Activated T-helper 9 cell treated with anti-CD3 and anti-CD28 coated beads, Interleukin-2, amount 50 U/mL, for 16 hours (primary cell): ENCODE measurements at places on chromosomes 7 and 10.

DNA sequence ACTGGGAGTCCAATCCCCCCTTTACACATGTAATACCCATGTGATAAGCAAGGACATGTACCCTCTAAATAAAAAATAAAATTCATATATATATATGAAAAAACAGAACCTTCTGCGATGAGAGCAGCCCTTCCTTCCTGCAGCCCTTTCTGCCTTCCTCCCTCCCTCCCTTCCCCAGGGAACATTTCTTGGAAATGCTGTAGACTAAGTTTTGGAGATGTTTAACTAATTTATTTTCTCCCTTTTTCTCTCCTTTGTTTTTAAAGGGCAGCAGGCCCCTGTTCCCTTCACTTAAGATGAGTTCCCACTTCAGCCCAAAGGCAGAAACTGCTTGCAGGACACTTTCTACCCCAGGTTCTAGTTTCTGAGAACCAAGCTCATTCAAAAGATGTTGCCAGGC lies 179.2 kb downstream of the FRMD4A start:
- DNase-seq, result no peak

DNA sequence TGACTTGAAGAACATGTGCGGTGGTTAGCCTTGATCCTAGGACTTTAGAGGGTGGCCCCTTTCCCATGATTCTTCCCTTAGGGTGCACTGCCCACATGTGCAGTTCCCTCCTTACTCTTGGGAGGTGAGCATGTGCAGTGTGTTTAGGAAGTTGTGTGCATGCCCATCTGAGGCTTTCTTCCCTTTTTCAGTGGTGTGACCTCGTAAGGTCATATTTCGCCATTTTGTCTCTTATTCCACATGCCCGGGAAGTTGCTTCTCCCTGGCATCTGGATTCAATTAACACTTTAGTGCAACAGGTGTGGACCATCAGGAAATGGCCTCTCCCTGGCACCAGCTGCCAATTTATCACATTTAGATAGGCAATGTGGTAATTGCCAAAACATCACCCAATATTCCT lies 380.6 kb upstream of the VSTM2A start:
- DNase-seq, result no peak

GRCh38 chr10:108765794-108766193 lies 1157.5 kb downstream of the XPNPEP1 start:
- no peak for DNase-seq

- no peak for DNase-seq
Measured at GRCh38 chr7:12567015-12567414, 3.5 kb upstream of the SCIN start.

DNA sequence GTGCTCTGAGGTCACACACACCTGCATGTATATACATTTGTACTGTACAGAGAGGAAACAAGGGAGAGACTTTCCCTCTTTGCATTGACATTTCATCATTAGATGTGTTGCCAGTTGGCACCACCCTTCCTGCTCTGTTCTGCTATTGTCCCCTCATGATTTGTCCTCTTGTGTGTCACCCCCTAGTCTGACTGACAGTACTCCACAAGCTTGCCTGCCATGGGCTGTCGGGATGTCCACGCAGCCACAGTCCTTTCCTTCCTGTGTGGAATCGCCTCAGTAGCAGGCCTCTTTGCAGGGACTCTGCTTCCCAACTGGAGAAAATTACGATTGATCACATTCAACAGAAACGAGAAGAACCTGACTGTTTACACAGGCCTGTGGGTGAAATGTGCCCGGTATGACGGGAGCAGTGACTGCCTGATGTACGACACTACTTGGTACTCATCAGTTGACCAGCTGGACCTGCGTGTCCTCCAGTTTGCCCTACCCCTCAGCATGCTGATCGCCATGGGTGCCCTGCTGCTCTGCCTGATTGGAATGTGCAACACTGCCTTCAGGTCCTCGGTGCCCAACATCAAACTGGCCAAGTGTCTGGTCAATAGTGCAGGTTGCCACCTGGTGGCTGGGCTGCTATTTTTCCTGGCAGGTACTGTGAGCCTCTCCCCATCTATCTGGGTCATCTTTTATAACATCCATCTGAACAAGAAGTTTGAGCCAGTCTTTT lies 9.4 kb downstream of the CLDN12 start:
- no peak for DNase-seq

DNA sequence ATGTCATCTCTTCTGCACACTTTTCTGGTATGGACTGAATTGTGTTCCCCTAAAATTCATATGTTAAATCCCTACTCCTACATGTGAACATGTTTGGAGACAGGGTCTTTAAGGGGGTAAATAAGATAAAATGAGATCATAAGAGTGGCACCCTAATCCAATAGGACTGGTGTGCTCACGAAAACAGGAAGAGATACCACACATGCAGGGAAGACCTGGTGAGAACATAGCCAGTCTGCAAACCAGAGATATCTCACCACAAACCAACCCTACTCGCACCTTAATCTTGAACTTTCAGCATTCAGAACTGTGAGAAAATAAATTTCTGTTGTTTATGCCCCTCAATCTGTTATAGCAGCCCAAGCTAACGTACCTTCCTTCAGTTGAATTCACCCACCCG lies 51.8 kb downstream of the VWDE start:
- no peak for DNase-seq

DNA sequence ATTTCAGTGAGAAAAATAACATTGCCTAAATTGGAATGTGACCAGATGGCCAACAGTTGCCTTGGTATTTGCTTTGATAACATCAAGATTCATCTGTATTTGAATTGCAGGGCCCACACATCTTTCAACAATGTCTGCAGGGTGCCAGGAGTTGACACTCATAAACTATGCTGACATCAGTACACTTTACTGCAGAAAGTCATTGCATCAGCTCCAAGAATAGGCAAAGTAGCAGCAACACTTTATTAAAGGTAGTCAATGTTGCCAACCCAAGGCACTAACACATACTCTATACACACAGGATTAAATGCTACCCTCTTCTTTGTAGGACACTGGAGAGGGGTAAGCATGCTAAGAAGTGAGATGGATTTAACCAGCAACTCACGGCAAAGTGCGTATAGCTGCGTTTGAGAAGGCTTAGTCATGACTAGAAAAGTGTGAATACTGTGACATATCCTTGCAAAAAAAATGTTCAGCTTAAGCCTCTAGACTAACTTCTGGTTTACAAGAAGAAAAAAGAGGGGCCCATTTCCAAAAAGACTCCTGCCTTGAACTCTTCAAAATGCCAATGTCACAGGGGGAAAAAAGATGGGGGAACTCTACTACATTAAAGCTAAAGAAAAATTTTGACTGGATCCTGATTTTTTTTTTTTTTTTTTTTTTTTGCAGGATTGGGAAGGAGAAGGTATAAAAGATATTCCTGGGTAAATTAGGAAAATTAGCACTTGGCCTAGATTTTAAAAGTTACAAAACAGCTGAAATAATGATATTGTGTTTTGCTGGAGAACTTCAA lies 2.2 kb downstream of the BBIP1 start:
- no peak for DNase-seq

- no peak for DNase-seq
Measured at GRCh38 chr7:150367677-150368095, 936 bp upstream of the REPIN1 start.

- DNase-seq, result no peak
Measured at GRCh38 chr10:29239569-29240472, 49.0 kb upstream of the LYZL1 start.

DNA sequence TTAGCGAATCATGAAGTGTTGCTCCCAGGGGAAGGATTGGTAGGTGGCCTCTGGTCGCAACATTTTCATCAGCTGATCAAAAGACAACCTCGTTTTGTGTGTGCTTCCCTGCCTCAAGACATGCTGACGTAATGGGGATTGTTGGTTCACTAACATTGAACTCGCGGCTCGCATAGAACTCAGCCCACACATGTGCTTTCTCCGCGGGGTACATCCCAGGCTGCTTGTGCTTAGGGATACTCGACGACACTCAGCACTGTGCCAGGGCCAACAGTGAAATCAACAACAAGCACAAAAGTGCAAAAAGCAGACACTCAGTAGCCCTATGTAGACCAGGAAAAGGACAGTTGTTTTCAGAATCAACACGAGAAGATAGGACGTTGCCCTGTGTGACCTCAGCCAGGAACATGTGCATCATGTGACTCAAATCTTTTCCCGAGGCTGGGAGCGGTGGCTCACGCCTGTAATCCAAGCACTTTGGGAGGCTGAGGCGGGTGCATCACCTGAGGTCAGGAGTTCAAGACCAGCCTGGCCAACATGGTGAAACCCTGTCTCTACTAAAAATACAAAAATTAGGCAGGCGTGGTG lies 20.8 kb downstream of the WIPI2 start:
- no peak for DNase-seq

DNA sequence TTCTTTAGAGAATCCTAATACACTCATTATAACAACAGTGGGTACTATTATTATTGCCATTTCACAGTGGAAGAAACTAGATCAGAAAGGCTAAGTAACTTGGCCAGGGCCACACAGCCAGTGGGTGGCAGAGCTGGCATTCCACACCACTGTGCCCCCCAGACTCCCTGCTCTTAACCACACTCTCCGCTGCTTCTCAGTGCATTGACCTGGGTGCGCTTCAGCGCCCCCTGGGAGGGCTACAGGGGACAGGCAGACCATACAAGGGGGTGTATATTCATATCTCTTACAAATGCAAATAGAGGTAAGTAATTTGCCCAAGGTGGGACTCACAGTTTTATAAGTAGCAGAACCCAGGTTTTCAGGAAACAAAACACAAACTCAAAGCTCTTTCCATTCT lies 77.0 kb upstream of the NMT2 start:
- DNase-seq, result no peak

- DNase-seq, result no peak
Measured at GRCh38 chr7:98137826-98138151, 31.1 kb downstream of the LMTK2 start.

GRCh38 chr7:137933270-137934017 lies 68.4 kb downstream of the CREB3L2 start:
- DNase-seq, result no peak

DNA sequence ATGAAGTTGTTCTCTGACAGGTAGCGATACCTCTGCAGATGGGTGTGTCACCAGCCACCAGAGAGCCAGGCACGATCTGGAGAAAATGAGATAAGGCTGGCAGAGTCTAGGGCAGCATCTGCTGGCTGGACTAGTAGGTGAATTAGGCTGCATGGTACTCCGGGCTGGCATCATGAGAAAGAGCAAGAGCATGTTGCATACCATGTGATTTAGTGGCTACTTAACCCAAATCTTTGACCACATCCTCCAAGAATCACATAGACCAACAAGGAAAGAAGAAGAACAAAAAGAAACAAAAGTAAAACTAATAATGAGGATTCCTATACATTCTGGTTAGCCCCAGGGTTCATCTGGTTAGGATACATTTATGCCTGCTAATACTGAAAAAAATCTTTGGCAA lies 23.4 kb upstream of the FAM170B start:
- DNase-seq, result no peak
